ENCODE measurements at places on chromosomes 6 and 20.

- DNase-seq: no peak
These were observed 4.6 kb downstream of the SLC17A2 start for GRCh38 chr6:25925876-25926275.

DNA sequence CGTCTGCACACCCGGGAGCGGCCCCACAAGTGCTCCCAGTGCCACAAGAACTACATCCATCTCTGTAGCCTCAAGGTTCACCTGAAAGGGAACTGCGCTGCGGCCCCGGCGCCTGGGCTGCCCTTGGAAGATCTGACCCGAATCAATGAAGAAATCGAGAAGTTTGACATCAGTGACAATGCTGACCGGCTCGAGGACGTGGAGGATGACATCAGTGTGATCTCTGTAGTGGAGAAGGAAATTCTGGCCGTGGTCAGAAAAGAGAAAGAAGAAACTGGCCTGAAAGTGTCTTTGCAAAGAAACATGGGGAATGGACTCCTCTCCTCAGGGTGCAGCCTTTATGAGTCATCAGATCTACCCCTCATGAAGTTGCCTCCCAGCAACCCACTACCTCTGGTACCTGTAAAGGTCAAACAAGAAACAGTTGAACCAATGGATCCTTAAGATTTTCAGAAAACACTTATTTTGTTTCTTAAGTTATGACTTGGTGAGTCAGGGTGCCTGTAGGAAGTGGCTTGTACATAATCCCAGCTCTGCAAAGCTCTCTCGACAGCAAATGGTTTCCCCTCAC lies 21.0 kb downstream of the PRDM1 start:
- DNase-seq: no peak

- peak; percentile 46 for DNase-seq
These were observed 56.8 kb upstream of the KIF13A start for GRCh38 chr6:18044108-18044783.

GRCh38 chr6:28977341-28978132 lies 27.6 kb downstream of the ZNF311 start:
- no peak for DNase-seq

DNA sequence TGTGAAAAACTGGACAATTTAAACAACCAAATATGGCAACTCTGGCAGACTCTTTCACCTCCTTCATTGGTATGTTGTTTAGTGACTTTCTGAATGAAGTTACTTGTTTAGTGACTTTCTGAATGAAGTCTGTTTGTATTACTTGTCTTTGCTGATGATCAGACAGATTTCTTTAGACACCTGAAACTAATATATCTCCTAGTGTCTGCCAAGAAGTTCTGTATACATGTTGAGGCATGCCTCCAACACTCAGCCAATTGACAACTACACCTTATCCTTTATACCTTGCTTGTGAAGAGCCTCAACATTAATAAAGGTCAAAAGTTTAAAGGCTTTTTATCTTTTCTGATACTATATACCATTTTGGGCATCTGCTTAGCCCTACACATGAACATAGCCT lies 725.4 kb upstream of the EPHA7 start:
- DNase-seq: no peak

GRCh38 chr6:144647406-144647964 lies 362.4 kb downstream of the UTRN start:
- DNase-seq: no peak

DNA sequence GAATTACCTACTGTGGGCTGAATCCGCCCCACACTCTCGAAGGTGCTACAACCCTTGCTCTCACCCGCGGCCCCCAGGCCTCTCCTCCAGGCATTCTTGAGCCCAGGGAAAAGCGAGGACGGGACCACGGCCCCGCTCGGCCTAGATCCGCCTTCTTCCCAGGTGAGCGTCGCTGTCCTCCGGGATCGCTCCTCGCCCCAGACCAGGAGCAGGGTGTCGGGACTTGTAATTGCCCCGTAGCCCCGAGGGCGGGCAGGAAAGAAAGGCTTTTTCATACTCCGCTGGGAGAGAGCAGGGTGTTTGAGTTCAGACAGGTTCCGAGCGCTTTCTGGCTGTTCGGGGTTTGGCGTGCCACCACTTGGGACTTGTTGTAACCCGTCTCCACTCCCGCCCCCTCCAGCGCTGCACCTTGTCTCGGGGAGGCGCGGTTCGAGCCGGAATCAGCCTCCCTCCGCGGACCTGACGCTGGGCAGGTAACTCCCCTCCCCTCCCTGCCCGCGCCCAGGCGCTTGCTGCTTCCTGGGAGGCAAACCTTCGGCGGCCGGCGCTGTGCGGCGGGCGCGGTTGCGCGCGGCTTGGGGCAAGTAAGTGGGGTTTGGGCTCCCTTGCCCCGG lies at the start of gene FAM83B:
TSS of gene FAM83B (plus strand) at position 529 of the 614 bp plus-strand sequence. CDS start 23,476 bp downstream, outside the sequence.
- no peak for DNase-seq

DNA sequence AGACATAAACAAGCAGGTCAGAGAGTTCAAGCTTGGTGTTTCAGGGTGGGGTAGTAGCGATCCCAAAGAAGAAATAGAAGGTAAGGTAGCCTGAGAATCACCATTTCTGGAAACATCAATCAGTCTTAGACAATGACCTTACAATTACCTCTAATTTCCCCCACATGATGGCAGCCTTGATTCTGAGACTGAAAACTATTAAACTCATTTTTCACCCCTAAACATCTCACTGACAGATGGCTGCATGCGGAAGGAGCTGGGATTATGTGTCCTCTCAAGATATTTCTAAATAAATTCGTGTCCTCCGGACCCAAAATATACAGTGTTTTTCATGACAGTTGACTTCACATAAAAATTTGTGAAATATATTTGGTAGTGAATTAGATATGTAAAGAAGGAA lies 61.0 kb downstream of the KIF6 start:
- no peak for DNase-seq

DNA sequence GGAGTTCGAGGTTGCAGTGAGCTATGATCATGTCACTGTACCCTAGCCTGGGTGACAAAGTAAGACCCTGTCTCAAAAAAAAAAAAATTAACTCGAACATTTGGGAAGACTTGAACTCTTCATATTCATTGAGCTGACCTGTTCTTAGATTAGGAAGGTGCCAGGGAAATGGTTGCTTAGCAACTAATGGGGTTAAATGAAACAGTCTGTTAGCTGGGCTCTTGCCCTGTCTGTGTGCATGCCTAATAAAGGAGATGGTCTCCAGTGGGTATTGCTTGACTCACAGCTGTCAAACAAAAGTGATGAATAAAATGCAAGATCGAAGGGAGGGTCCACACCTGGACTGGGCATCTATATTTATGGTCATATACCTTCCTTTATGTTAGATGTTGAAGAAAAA lies 101.8 kb downstream of the KLHL32 start:
- no peak for DNase-seq

DNA sequence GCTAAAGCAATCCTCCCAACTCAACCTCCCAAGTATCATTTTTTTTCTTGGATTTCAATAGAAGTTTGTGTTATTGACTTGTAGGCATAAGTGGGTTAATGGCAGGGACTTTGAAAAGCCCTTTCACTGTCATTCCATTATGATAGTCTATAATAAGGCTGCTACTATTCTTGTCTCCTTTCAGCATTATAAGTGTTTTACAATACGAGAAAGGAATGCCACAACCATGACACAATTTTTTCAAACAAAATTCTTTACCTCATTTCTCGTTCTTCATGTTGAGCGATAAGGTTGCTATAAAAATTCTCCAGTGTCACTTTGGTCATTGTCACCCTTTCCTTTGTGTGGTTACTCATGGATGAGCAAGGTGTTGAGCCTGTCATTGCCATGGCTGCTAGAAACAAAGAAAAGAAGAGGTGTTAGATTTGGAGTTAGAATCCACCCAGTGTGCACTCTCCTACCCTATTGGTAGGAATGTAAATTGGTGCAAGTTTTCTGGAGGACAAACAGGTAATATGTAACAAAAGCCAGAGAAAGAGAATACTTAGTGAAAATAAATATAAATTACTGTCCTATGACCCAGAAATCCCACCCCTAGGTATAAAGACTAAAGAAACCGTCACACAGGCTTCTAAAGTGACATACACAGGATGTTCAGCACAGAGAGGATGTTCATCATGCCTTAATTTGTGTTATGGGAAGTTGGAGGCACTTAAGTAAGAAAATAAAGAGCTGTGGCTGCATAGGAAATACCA lies 7.3 kb downstream of the STK38 start:
- DNase-seq: no peak

DNA sequence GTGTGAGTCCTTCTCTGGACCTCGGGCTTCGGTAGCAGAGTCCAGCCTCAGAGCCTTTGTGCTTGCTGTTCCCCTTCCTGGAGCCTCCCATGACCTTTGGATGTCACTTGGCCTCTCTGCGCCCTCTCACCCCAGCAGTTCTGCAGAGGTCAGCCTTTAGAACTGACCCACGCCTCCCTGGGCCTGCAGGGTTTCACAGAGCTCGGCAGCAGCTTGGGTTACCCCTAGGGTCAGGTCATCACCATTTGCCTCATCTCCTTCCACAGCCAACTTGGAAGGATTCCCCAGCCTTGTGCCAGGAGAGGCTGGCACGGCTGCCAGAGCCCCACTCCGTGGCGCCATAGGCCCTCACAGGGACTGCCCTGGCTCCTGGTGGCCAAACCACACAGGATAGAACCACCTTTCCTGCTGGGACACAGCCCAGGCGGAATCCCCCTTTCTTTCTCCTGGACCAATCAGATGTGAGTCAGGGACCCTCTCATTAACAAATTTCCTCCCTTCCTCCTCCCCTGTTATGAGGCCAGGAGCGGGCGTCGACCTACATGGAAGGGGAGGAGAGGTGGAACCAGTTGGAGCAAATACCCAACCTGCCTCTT lies 13.9 kb upstream of the SIRPA start:
- DNase-seq: no peak

GRCh38 chr6:128097009-128097408 lies 196.2 kb upstream of the THEMIS start:
- no peak for DNase-seq

GRCh38 chr6:62640749-62641148 lies 354.7 kb upstream of the KHDRBS2 start:
- no peak for DNase-seq

- peak; percentile 68 for DNase-seq
These were observed 1.6 kb downstream of the DBNDD2 start for GRCh38 chr20:45409521-45410272.

GRCh38 chr6:125188594-125189203 lies 35.1 kb downstream of the TPD52L1 start:
- no peak for DNase-seq

DNA sequence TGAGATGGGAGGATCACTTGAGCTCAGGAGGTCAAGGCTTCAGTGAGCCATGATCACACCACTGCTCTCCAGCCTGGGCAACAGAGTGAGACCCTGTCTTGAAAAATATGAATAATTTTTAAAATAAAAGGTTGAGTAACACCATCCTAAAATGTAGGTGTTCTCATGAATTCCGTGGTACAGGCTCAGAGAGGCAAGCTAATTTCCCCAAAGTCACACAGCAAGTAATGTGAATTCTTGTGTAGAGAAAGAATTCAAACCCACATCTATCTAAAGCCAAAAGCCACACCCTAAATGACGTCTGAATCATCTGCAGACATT lies 80.5 kb downstream of the ZNF217 start:
- peak; percentile 1 for DNase-seq

- no peak for DNase-seq
These were observed 11.6 kb downstream of the SPACA1 start for GRCh38 chr6:88059191-88059590.

- no peak for DNase-seq
These were observed 70.5 kb upstream of the FKBP1C start for GRCh38 chr6:63140692-63141318.

DNA sequence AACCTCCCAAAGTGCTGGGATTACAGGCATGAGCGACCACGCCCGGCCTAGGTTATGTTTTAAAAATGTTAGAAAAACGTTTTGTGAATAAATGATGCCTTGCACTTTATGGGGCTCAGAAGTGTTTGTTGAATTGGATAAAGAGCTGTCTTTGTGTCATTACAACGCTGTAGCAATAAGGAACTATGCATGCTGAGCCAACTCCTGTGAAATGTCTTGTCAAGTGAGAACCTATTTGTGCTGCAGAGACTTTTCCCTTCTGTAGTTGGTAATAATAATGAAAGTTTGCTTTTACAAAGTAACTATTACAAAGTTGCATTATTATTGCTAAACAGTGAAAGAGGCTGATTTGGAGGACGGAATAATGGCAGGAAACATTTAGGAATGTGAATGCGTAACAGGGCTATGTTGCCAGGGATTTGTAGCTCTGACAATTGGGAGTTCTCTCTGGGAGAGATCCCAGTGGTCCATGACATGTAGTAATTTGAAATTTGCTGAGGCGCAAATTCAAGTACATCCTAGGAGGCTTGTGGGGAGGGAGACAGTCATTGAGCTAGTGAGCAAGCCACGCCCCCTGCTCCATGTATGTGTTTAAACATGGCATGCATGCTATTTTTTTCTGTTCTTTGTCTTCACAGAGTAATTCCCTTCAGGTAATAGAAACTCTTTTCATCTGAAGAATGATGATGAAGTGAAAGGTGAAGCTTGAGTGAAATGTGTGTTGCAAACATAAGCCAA lies 16.8 kb upstream of the BICRAL start:
- DNase-seq: no peak

DNA sequence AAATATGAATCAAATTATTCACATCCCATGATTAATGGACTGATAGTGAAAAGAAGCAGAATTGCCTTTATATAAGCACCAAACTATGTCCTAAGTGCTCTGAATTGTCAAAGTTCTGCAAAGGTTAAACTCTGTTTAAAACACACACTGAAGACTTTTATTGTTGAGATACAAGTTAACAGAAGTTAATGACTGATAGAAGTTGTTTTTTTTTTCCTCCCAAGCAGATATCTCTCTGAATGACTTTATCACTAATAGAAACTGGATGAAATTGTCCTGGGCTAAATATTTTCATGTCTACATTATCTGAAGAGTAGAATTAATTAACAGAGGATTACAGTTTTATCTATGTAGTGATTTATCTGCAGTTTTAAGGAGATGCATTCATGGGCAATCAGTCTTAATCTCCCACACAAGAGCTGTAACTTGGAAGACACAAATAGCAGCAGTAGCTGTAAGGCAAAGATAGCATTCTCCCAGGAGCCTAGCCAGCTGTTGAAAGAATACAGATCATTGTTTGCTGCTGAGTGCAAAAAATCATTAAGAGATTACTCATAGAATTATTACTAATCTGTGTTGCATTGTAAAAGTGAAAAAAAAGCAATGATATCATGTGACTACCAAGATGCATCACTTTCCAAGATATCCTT lies 49.9 kb downstream of the BMP5 start:
- no peak for DNase-seq

GRCh38 chr6:3227363-3228045 lies at the start of gene TUBB2B:
TSS of gene TUBB2B (minus strand) at chr6:3227653. CDS start at chr6:3227543, 110 bp downstream.
- DNase-seq: peak; percentile 92

DNA sequence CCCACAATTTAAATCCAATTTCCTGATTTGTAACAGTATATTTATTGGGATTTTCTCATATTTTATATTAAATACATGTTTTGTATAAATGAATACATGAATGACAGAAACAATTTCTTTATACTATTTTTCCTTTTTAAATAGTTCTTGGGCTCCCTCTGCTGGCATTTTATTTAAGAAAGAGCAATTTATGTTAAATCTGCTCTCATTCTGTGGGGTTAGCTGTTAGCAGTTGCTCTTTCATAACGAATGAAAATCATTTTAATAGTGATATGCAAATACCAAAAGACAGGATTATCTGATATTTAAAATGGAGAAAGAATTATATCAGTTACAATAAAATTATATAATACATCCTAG lies 118.3 kb downstream of the RALGAPA2 start:
- DNase-seq: no peak

- no peak for DNase-seq
These were observed 34.5 kb downstream of the COL19A1 start for GRCh38 chr6:69900869-69901268.

GRCh38 chr6:42520786-42521607 lies 42.8 kb upstream of the UBR2 start:
- DNase-seq: no peak

GRCh38 chr6:35376281-35376680 lies 33.9 kb downstream of the PPARD start:
- no peak for DNase-seq
